NCI-H1417 treated with DMSO at 0.1 percent for 48 hours (cell line): ENCODE measurements at places on chromosomes 3 and 15.

- DNase-seq, result no peak
Observed at GRCh38 chr3:58577269-58577821, at the start of gene FAM107A. Gene FAM107A, minus strand, starts transcription at chr3:58577391. Its CDS starts 7,531 bp downstream, at chr3:58569860.

- DNase-seq, result no peak
Observed at GRCh38 chr3:38653685-38654537, 4.4 kb upstream of the SCN5A start.

DNA sequence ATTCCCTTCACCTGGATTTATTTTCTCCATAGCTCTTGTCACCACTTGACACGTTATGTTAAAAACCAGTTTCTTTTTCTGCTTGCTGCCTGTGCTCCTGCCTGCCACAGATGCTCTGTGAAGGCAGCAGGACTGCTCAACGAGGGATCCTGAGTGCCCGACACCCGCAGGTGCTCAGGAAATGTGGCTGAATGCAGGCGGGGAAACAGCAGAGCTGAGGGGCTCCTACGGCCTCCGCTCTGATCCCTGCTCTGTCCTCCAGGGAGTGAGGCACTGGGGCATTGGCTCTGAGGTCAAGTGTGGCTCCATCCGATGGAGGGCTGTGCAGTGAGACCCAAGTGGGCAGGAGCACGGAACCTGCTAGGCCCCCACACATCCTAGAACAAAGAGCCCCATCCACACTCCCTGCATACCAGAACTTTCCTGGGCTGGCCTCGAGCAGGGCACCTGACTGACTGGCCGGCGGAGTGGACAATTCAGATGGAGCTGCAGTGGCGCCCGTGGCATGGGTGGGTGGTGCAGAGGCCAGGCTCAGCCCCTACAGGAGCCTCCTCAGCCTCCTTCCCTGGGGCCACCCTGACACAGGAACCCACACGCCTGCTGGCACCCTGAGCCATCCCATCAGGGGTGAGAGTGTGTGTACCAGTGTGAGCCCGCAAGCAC, 27.9 kb downstream of the IQSEC1 start:
- no peak for DNase-seq

DNA sequence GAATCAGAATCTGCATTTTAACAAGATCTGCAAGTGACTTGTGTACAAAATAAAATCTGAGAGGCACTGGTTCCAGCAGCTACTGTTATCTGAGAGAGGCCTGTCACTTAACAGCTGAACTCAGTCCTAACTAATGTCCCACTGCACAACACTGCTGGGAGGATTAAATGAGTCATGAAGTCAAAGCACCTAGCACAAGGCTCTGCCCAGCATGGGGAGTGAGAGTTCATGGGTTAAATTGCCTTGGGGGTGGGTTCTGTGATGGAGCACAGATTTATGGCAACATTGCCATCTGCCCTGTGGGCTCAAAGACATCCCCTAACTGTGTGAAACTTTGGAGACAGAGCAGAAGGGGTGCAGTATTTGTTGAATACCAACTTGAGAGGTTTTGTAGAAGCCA, 250.9 kb downstream of the PLCL2 start:
- no peak for DNase-seq

GRCh38 chr3:196726788-196727675, 12.6 kb upstream of the PAK2 start:
- no peak for DNase-seq

DNA sequence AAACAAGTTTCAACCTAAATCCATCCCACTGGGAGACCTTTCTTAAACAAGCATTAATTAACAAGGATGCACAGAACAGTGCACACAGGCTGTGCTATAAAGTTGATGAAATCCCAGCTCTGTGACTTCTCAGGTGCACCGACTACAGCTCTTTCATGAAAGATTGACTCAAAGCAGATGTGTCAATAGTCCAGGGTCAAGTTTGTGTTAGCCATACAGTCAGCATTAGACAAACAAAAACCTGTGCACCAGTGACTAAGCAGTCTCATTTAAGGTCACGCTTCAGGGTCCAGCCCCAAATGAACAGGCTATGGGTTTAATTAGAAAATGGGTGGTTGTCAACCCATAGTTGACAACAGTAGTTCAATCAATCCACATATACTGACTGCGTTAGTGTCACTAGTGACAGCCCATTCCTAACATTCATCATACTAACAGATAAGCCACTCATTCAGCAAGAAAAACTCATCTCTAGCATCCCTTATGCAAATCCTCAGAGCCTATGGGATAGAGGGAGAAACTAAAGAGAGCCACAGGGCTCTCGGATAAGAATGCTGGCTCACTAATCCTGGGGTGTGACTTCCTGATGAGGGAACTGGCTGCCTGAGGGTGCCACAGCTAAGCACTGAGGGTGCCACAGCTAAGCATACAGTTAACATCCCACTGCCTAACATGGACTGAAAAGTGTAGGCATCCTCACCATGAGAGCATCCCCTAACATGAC, 84.1 kb downstream of the WNT5A start:
- DNase-seq, result peak; percentile 6

DNA sequence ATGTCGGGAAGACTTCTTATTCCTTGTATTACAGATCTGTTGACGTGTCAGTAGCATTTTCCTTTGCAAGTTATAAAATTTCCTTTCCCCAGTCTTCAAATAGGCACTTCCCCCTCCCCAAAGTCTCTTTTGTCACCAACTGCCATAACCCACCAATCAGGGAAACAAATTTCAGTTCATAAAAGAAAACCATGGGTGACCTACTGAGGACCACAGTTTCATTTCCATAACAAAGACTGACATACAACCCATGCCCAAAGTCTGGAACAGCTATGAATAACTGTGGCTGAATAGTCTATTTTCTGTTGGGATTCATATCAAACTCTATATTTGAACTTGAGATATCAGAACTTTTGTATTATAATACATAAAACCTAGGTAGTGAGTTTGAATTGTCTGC, 307.8 kb downstream of the KBTBD8 start:
- no peak for DNase-seq

- no peak for DNase-seq
Observed at GRCh38 chr15:42367041-42367440, 7.7 kb downstream of the CAPN3 start.

DNA sequence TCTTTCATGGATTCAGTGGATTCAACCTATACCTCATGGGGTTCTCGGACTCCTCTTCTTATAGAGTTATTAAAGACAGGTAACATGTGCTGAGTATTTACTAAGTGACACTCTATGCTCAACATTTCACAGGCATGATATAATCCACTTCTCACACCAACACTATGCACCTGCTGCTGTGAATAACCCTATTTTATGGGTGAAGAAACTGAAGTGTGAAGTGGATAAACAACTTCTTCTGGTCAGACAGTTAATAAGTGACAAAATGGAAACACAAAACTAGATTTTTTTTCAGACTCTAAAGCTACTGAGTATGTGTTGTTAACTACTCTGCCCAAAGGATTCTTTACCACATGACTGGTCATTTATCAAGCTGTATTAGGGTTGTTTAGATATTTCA, 403.5 kb downstream of the DIPK2A start:
- no peak for DNase-seq

DNA sequence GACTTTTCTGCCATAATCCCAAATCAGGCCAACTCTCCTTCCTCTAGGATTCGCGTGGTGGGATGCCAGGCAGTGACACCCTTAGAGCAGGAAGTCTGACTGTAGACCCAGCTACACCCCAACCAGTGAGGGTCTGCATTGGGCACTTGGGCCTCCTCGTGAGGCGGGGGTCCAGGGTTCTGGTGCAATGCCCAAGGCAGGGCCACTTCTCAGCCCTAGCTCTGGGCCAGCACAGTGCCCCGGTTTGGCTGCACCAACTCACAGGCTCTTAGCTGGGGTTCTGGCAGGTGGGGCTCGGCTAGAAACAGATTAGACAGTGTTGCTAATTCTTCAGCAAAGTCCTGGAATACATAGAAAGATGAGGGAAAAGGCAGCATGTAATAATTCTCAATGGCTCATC, 12.7 kb downstream of the CDAN1 start:
- DNase-seq, result no peak

DNA sequence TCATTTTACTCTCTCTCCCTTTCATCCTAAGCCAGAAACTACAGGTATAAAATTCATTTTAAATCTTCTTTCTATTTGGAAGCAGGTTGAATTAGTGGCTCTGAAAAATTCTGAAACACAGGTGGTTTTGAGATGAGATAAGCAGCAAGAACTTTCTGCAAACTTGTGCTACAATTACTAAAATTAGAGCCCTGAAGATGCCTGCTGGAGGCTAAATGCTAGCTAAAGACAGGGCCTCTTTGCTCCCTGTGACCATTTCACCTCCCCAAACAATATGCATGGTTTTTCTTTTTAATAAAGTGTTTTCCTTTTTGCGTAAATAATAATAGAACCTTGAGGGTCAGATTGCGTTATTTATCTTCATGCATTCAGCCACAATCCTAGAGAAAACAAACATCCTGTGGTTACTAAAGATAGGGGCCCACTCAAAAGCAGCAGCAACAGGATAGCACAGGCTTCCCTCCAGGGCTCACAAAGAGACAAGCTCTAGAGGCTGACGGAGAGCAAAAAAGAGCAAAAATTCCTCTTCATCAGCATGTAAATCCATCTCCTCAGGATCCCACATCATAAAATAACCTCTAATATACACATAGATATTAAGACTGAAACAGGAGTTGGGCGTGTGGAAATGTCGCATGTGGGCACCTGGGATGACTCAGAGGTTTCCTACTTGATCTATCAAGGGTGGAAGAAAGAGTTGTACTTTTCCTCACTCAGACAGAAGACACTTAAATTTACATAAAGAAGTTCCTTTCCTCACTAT, 26.5 kb upstream of the CP start:
- no peak for DNase-seq

GRCh38 chr3:124483915-124484470, 246.3 kb upstream of the UMPS start:
- no peak for DNase-seq

GRCh38 chr3:148911173-148911572, 46.1 kb downstream of the CPA3 start:
- DNase-seq, result no peak
